ENCODE measurements at places on chromosomes 1 and 21. TPM values are rescaled to one million over a fixed set of nuclear protein-coding genes. Genes with fewer than 3 reads are reported as not detected.
A peak's percentile ranks its signal among the peaks of the same experiment; 100 is the strongest.

GRCh38 chr1:66929999-66930822 lies 5.4 kb downstream of the MIER1 start:
- peak; percentile 85 for DNase-seq

DNA sequence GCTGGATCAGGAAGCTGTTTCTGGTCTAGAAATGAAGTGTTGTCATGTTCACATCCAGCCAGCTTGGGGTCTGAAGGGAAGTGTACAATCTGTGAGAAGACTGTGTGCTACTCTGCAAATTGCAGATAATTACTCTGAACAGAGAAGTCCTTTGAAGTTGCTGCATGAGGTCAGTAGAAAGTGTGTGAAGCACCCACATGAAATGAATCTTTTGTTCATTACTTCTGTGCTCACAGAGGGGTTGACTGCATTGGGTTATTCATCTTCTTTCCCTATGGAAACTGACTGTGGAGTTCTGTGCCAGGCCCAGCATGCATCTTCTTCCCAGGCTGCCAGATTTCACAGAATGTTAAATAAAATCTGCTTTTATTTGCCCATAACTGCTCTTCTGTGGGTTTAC lies 47.1 kb downstream of the CTH start:
- no peak for DNase-seq

GRCh38 chr1:55478742-55479141 lies 263.6 kb upstream of the USP24 start:
- no peak for DNase-seq

DNA sequence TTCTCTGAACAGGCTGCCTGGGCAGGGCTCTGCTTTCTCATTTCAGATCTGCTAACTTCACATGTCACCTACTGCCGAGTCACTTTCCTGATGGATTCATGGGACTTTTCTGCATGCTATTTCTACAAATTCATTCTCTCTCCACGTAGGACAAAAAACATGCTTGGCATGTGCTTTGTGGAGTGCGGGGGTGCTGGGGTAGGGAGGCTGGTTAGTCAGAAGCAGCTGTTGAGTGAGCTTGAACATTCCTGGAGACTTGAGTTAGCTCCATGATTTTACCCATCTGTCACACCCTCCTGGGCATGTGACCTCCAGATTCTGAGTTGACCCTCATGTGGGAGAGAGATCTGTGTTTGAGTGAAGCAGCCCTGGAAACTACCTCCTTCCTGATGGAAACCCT lies 71.4 kb downstream of the UCK2 start:
- no peak for DNase-seq

GRCh38 chr1:115641762-115642167 lies at the start of gene VANGL1:
Gene VANGL1 (plus strand): TSS chr1:115641970. CDS start chr1:115651414, 9,444 bp downstream.
- DNase-seq, result peak; percentile 30

DNA sequence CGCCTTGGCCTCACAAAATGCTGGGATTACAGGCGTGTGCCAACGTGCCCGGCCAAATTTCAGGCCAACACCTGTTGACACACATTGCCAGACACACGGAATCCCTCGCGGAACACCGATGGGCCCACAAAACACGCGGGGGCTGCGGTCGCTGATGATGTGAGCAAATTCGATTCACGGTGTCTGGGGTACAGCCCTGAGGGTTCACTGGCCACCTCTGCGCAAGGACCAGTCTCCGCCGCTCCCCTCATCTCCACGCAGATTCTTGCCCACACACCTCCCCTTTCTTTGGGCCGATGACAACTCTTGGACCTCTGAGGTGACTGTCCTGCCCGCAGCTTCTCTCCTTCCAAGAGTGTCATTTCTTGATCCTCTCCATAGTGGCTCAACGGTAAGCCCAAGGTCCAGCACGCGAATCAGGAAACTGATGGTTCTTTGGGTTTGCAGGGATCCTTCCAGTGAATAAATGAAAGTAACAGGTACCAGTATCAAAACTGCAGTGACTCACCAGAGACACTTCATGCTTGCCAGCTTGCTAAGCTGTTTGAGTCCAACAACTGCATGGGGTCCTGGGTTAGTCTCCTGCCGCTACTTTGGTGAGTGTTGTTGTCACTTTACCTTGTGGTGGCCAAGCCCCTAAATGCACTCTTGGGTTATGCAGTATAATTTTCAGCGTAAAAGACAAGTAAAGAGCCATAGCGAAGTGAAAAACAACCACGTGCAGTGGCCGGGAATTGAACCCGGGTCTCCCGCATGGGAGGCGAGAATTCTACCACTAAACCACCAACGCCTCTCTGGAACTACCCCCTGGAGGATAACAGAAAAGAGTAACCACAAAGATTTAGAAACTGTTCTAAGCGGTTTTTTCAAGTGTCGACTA lies 11.0 kb upstream of the RNU1-3 start:
- DNase-seq, result no peak

The SARS1 gene
- 132 TPM for polyA plus RNA-seq

The LCE1C gene
- polyA plus RNA-seq, result not detected

The DCST2 gene
- 0.78 TPM for polyA plus RNA-seq

- no peak for DNase-seq
These were observed 19.9 kb downstream of the SETD4 start for GRCh38 chr21:36040389-36040788.

GRCh38 chr1:175564119-175564518 lies 179.3 kb downstream of the TNR start:
- no peak for DNase-seq

The CDC14A gene
- polyA plus RNA-seq, result 32.3 TPM

DNA sequence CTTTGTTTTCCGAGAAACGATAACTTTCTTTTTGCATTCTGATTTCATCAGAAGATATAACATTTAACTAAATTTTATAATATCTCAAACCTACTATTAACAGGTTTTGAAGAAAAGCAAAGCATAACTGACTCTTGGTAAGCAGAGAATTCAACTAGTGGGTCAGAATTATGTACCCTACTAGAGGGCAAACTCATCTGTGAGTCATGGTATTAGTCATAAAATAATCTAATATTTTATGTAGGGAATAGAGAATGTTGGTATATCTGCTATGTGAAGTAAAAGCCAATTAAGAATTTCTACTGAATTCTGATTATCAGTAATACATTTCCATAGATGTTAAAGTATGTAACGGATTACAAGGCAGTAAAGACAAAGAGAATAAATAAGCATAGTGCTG lies 56.8 kb downstream of the USP1 start:
- DNase-seq, result no peak

The VHLL gene
- not detected for polyA plus RNA-seq

DNA sequence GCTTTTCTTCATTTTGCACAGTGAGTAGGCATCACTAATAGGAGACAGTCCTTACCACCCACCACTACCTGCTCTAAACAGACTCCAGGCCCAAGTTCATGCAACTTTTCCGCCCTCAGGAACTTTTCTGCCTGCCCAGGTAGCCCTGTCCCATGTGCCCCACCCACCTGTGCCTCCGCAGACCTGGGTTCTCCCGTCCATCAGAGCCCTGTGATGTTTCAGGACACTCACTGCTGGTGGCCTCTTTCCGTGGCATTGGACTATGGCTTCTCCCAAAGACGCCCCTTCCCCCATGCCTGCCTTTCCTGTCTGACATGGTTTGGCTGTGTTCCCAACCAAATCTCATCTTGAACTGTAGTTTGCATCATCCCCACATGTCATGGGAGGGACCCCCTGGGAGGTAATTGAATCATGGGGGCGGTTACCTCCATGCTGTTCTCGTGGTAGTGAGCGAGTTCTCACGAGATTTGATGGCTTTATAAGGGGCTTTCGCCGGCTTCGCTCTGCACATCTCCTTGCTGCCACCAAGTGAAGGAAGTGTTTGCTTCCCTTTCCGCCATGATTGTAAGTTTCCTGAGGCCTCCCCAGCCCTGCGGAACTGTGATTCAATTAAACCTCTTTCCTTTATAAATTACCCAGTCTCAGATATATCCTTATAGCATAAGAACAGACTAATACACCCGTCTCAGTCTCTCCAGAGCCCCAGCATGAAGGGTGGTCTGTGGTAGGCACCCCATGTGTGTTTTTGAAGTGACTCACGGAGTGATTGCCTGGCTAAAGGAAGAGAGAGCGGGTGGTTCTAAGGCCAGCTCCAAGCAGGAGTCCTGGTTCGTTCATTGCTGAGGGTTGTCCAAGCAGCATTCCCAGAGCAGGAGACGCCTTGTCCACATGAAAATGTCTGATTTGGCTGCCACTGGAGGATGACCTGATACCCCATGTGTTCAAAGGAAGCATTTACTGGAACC lies 86.0 kb upstream of the ZBTB40 start:
- no peak for DNase-seq

DNA sequence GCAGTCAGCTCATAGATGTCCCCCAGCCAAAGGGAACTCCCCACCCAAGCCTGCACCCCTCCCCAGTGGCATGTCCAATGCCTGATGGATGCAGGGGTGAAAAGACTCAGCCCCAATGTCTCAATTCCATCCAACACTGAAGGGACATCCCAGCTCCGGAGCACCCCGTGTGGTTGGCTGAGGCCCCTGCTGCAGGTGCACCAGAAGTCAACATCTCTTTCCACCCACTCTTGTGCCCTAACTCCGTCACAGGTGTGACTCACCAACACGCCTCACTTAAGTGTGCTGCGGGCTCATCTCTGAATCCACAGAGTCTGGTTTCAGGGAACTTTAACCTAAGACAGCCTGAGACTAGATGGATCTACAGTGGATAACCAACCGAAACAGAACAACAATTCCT lies 40.9 kb upstream of the ZBTB18 start:
- DNase-seq, result no peak

The CRNN gene
- polyA plus RNA-seq, result not detected

GRCh38 chr1:5904551-5904950 lies 87.7 kb downstream of the NPHP4 start:
- no peak for DNase-seq

The KCNN3 gene
- polyA plus RNA-seq, result 3.0 TPM

The S100B gene
- 10.1 TPM for polyA plus RNA-seq

The DLGAP3 gene
- 1.4 TPM for polyA plus RNA-seq

- DNase-seq, result no peak
These were observed 130.8 kb downstream of the HMCN1 start for GRCh38 chr1:185864889-185865517.

DNA sequence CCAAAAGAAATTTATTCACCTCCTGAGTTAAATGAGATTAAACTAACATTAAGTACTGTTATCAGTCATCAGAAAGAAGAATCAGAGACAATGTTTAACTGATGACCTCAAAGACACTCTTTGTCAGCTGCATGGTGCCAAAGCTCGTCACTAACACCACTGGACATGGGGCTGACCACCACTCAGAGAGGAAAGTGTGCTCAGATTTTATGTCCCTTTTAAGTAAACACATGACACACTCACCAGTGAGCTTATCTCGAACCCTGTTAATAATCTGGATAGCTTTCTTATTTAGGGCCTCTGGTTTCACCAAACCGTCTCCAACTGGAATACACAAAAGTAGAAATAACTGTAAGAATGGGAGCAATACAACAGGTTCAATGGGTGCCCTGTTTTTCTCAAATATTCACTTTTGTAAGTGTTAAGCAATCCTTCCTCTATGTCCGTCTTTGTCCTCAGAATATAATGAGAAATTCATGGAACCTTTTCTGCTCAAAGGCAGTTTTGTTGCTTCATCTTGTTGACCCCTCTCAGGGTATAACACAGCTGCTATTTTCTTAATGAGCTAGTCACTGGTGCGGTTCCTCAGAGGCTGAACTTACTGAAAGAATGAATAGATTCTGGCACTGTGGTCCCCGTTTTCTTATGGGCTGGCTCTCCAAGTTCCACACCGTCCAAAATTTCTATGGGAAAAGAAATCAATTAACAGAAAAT lies 9.5 kb upstream of the EXOSC10 start:
- DNase-seq, result no peak

- DNase-seq, result no peak
These were observed 123.5 kb downstream of the CRB1 start for GRCh38 chr1:197391303-197392226.

- DNase-seq, result no peak
These were observed 8.4 kb downstream of the TIPRL start for GRCh38 chr1:168187177-168187576.

- no peak for DNase-seq
These were observed 5.3 kb upstream of the S100A12 start for GRCh38 chr1:153380711-153381110.

The ESRRG gene
- 42.1 TPM for polyA plus RNA-seq

The SPRR5 gene
- polyA plus RNA-seq, result not detected

GRCh38 chr1:42335809-42336518 lies 929 bp upstream of the FOXJ3 start:
- DNase-seq, result no peak

DNA sequence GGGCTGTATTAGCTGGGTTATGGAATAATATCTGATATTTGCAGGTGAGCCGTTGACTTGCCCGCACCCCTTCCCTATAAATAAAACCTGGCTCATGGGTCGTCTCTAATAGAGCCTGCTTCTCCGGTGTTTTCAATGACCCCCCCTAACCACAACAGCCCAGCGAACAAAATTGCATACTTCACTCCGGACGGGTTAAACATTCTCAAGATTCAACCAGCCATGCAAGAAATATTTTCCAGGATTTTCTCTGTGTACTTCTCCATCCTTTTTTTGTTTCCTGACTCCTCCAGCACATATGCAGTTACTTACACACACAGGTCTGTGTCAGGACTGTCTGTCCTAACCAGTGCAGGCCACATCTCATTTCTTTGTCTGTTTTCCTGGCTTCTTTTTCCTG lies 267.7 kb downstream of the ZNF648 start:
- DNase-seq, result no peak

- no peak for DNase-seq
These were observed 4.6 kb upstream of the PRDM16 start for GRCh38 chr1:3064296-3064850.
